CD4-positive, alpha-beta memory T cell (primary cell): ENCODE measurements at places on chromosomes 7 and 10. TPM values are rescaled to one million over a fixed set of nuclear protein-coding genes. Genes with fewer than 3 reads are reported as not detected.

The SYT15 gene
- 0.99 TPM for total RNA-seq

The CPN1 gene
- total RNA-seq: not detected

The OR6V1 gene
- total RNA-seq: not detected

The ERVW-1 gene
- total RNA-seq: 0.12 TPM

The RBP3 gene
- total RNA-seq: not detected

The WNT8B gene
- not detected for total RNA-seq

The GPR85 gene
- total RNA-seq: not detected

The PITRM1 gene
- 78.5 TPM for total RNA-seq

The PRSS37 gene
- not detected for total RNA-seq

The FAM24A gene
- total RNA-seq: not detected

The GALNT17 gene
- total RNA-seq: not detected

GRCh38 chr7:111409714-111410422 lies 152.4 kb downstream of the IMMP2L start:
- no peak overlapping the region for H3K4me3 ChIP-seq
- no peak for DNase-seq
- no peaks in the 10 kb centered on the region for H3K4me1 ChIP-seq
- no peaks in the 10 kb centered on the region for H3K36me3 ChIP-seq
- H3K27ac ChIP-seq: no peak overlapping the region

GRCh38 chr7:108459922-108460551 lies 3.8 kb upstream of the NRCAM start:
- H3K4me3 ChIP-seq: no peak overlapping the region
- no peak for DNase-seq
- H3K4me1 ChIP-seq: no peaks in the 10 kb centered on the region
- H3K27me3 ChIP-seq: peaks cover 17% of the 10 kb centered on the region
- no peak overlapping the region for H3K27ac ChIP-seq

- H3K27me3 ChIP-seq: no peaks in the 10 kb centered on the region
- H3K36me3 ChIP-seq: no peaks in the 10 kb centered on the region
- no peak for DNase-seq
- H3K4me3 ChIP-seq: no peak overlapping the region
- no peak overlapping the region for H3K27ac ChIP-seq
Measured at GRCh38 chr7:24781106-24781505, 23.8 kb upstream of the GSDME start.

GRCh38 chr7:115178835-115179234 lies 256.9 kb downstream of the MDFIC start:
- no peak for DNase-seq
- H3K36me3 ChIP-seq: no peaks in the 10 kb centered on the region
- peaks cover 11% of the 10 kb centered on the region for H3K4me1 ChIP-seq
- H3K27ac ChIP-seq: no peak overlapping the region

DNA sequence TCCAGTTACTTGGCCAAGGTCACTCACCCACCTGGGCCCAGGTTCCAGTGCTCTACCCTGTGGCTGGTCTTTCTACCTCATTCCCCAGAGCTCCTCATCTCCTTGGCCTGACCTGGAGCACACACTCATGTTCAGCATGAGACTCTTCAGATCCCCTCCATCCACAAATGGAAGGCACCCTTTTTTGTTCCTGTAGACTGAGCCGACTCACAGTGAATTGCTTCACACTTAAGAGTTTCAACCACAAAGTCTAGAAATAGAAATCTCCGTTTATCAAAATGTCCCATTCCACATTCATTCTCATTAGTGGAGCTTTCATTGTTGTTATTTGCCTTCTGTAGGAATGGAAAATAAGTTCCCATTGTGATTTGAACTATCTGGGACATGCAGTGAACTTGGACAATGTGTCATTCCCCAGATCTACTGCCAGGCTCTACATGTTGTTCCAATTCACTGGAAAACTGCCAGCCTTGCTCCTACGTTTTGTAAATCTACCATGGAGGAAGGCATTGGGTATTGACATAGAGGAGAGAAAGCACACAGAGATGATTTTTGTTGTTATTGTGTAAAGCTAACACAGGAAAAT lies 125.3 kb upstream of the CELF2 start:
- no peak for DNase-seq
- no peaks in the 10 kb centered on the region for H3K4me1 ChIP-seq
- no peaks in the 10 kb centered on the region for H3K27me3 ChIP-seq
- H3K27ac ChIP-seq: no peak overlapping the region
- no peaks in the 10 kb centered on the region for H3K36me3 ChIP-seq
- no peak overlapping the region for H3K4me3 ChIP-seq

GRCh38 chr7:107068156-107068555 lies 23.7 kb downstream of the PRKAR2B start:
- no peaks in the 10 kb centered on the region for H3K36me3 ChIP-seq
- no peaks in the 10 kb centered on the region for H3K27me3 ChIP-seq
- no peaks in the 10 kb centered on the region for H3K4me1 ChIP-seq

DNA sequence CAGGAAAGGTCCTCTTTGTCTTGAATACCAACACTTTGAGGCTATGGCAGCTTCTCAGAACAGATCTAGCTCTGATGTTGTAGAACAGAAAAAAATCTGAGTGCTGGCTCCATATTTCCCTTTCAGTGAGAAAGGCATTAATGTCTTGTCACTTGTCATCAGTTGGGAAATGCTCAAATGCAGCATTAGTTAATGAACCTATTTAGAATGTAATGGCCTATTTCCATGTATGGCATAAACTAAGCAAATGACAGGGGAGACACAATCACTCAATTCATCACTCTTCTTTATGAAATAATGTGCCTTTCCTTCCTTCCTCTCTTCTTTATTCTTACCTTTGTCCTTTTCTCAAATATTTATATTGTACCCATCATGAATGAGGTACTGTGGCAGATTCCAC lies 5.0 kb upstream of the STAMBPL1 start:
- H3K27me3 ChIP-seq: no peaks in the 10 kb centered on the region
- H3K4me1 ChIP-seq: peaks cover 19% of the 10 kb centered on the region
- no peak for DNase-seq
- H3K36me3 ChIP-seq: no peaks in the 10 kb centered on the region

DNA sequence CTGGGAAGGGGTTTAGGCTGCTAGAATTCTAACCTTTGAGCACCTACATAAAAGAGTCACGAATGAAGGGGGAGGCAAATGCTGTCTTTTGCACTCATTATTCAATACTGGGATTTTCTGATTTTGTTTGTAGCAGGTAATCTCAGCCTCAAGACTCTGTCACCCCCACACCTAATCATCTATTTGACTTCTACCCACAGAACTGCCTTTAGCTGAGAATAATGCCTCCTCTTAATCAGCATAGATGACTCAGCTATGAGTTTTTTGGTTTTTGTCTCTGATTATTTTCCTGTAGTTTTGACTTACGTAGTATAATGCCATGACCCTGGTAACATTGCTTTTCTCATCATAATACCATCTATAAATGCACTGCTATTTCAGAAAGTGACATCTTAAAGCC lies 42.7 kb upstream of the CACNB2 start:
- no peak overlapping the region for H3K4me3 ChIP-seq
- no peaks in the 10 kb centered on the region for H3K4me1 ChIP-seq
- no peaks in the 10 kb centered on the region for H3K36me3 ChIP-seq
- no peak for DNase-seq
- no peak overlapping the region for H3K27ac ChIP-seq

DNA sequence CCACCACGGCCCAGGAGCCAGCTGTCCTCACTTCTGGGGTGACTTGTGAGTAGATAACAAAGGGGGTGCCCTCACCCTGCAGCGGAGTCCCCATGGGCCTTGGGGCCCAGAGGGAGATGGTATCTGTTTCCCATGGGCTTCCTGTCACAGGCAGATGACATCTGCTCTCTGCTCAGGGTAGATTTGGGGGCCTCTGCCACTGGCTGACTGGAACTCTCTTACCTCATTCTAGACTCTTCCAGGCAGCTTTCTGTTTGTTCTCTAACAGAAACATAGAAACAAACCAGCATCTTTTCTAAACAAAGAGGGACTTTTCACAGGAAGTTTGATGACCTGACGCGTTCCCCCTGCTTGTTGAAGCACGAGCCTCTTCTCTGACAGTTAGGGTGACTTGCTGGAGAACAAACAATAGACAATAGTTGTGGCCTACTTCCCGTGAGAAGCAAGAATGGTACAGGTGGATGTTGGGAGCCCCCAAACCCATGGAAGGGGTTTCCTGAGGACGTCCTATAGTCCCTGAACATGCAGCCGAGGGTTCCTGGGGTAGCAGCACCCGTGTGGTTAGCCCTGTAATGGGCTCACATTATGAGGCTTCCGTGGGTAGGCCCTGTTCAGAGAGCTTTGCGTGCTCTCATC lies 61.6 kb downstream of the GRK5 start:
- peak overlapping the region; percentile 93 for H3K27ac ChIP-seq
- no peak overlapping the region for H3K4me3 ChIP-seq
- peaks cover 55% of the 10 kb centered on the region for H3K4me1 ChIP-seq
- no peaks in the 10 kb centered on the region for H3K36me3 ChIP-seq
- no peaks in the 10 kb centered on the region for H3K27me3 ChIP-seq

GRCh38 chr7:155333346-155334234 lies 35.9 kb downstream of the INSIG1 start:
- no peaks in the 10 kb centered on the region for H3K27me3 ChIP-seq
- no peak overlapping the region for H3K27ac ChIP-seq
- H3K4me3 ChIP-seq: no peak overlapping the region
- no peak for DNase-seq
- no peaks in the 10 kb centered on the region for H3K4me1 ChIP-seq

DNA sequence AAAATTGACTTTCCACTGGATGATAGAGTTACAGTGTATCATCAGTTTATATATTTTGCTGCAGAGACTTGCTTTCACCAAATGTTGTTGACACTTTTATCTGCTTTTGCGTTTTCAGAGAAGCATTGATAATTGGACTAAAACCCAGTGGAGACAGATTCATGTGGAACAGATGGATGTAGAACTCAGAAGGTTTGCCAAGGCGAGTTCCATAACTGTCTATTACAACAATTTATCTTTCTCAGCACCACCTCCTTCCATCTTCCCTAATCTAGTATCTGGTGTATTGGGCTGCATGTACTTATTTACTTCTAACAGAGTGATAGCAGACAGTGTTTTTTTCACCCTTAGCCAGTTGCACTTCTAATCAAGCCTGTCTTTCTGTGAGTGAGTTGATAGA lies 73.3 kb downstream of the DNAH11 start:
- no peak overlapping the region for H3K4me3 ChIP-seq
- H3K36me3 ChIP-seq: no peaks in the 10 kb centered on the region
- DNase-seq: no peak
- no peaks in the 10 kb centered on the region for H3K4me1 ChIP-seq

GRCh38 chr10:35442028-35442427 lies 105.7 kb downstream of the CCNY start:
- H3K36me3 ChIP-seq: no peaks in the 10 kb centered on the region
- no peaks in the 10 kb centered on the region for H3K27me3 ChIP-seq
- DNase-seq: no peak

DNA sequence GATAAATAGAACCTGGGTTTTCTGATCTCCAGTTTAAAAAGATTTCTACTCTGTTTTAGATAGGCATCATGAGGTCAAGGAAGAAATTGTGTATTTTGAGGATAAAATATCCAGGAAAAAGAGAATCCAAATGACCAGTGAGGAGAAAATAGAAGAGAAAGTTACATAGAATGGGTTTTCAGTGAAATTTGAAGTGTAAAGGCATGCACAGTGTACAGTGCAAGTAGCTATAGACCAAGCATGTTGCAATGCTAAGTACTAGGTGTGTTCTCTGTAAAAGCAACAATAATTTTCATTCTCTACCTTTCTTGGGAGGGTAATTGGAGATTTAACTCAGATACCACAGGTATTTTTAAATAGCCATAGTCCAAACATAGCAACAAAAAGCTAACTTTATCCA lies 22.6 kb downstream of the CDK1 start:
- no peaks in the 10 kb centered on the region for H3K27me3 ChIP-seq
- H3K27ac ChIP-seq: no peak overlapping the region
- H3K4me3 ChIP-seq: no peak overlapping the region
- no peaks in the 10 kb centered on the region for H3K4me1 ChIP-seq
- no peak for DNase-seq
